ENCODE measurements at places on chromosomes 13 and 19. TPM values are rescaled to one million over a fixed set of nuclear protein-coding genes. Genes with fewer than 3 reads are reported as not detected.

VSIG10L gene
- total RNA-seq: 1.6 TPM

PGLYRP2 gene
- total RNA-seq: not detected

KANK2 gene
- total RNA-seq: 28.0 TPM

ZNF549 gene
- total RNA-seq: 6.3 TPM

KLK11 gene
- 1.0 TPM for total RNA-seq

FLT3LG gene
- total RNA-seq: 3.3 TPM

TLE6 gene
- total RNA-seq: 1.8 TPM

TRAPPC5 gene
- 97.0 TPM for total RNA-seq

LGI4 gene
- total RNA-seq: 31.1 TPM

RNF17 gene
- not detected for total RNA-seq

FUT1 gene
- 0.17 TPM for total RNA-seq

SPACA4 gene
- total RNA-seq: not detected

CCL25 gene
- total RNA-seq: not detected

JAK3 gene
- total RNA-seq: 3.1 TPM

ATP4A gene
- not detected for total RNA-seq

OSCAR gene
- 1.4 TPM for total RNA-seq

RAB3A gene
- 7.6 TPM for total RNA-seq

ZFR2 gene
- total RNA-seq: not detected

DLL3 gene
- total RNA-seq: not detected

NLRP5 gene
- not detected for total RNA-seq
